A549 treated with Mapracorat at 1 μM for 4 hours (cell line): ENCODE measurements at places on chromosomes 5 and 9. TPM values are rescaled to one million over a fixed set of nuclear protein-coding genes. Genes with fewer than 3 reads are reported as not detected.

Gene BAAT
- 0.23 to 0.45 TPM (median 0.35 TPM) in 5 replicates for total RNA-seq

Gene CYLC2
- total RNA-seq: not detected in 5 replicates

Gene MSX2
- total RNA-seq: 3.2 to 4.6 TPM (median 4.2 TPM) in 5 replicates

Gene FOXD4L5
- 0.05 TPM in 1 of 5 replicates, not detected in the others for total RNA-seq

Gene GAS1
- 0.05 to 0.10 TPM (median 0.08 TPM) in 4 of 5 replicates, not detected in the other for total RNA-seq

Gene ZNF622
- 60.3 to 64.3 TPM (median 63.7 TPM) in 5 replicates for total RNA-seq

Gene F2RL1
- 237 to 269 TPM (median 265 TPM) in 5 replicates for total RNA-seq

Gene SPINK13
- total RNA-seq: 0.27 to 0.30 TPM (median 0.27 TPM) in 3 of 5 replicates, not detected in the others

Gene IGFBPL1
- 1.5 to 2.7 TPM (median 2.6 TPM) in 5 replicates for total RNA-seq

Gene SLC34A3
- 0.08 to 0.28 TPM (median 0.09 TPM) in 3 of 5 replicates, not detected in the others for total RNA-seq
